Activated CD4-positive, alpha-beta memory T cell treated with anti-CD3 and anti-CD28 coated beads, Interleukin-2, amount 10 ng/mL, durations not matched to agents 7 days and 5 days (primary cell): ENCODE measurements at places on chromosomes 16 and 17.

DNA sequence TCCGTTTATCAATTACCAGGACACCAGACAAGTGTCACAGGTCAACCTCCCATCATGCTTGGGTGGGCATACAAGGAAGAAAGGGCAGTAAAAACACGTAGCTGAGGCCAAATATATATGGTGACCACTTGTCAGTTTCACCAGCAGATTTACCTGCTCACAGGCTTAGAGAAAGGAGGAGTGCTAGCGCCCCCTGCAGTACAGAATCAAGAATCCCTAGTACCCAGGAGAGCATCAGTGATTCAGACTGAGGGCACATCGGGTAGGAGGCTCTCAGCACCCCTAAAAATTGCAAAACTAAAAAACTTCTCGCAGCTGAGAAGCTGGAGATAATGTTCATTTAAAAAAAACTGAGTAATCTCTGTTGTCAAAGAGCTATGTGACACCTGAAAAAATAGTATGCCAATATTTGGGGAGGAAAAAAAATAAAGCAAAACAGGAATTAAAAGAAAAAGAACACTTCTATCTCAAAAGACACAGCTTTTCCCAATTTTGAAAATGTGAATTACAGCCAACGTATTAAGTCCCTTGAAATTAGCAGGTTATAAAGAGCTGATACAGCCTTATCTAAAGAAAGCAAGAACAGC is 21.2 kb upstream of the MON1B start:
- peak; percentile 53 for DNase-seq

- peak; percentile 75 for DNase-seq
Measured at GRCh38 chr16:77212741-77213541, 13.7 kb downstream of the SYCE1L start.

GRCh38 chr17:77679589-77679988 is 278.9 kb upstream of the TNRC6C start:
- no peak for DNase-seq

- DNase-seq, result no peak
Measured at GRCh38 chr16:84479716-84480450, 24.6 kb downstream of the MEAK7 start.

GRCh38 chr17:60142872-60143499 is 6.8 kb upstream of the CA4 start:
- DNase-seq, result peak; percentile 85

- no peak for DNase-seq
Measured at GRCh38 chr16:80105160-80105559, 435.6 kb upstream of the DYNLRB2 start.

- no peak for DNase-seq
Measured at GRCh38 chr17:278055-278675, 74.4 kb downstream of the RPH3AL start.
